ENCODE measurements at places on chromosomes 3 and 15.
A peak's percentile ranks its signal among the peaks of the same experiment; 100 is the strongest.

- no peak for DNase-seq
Observed at GRCh38 chr3:45953536-45953935, 10.3 kb downstream of the CXCR6 start.

DNA sequence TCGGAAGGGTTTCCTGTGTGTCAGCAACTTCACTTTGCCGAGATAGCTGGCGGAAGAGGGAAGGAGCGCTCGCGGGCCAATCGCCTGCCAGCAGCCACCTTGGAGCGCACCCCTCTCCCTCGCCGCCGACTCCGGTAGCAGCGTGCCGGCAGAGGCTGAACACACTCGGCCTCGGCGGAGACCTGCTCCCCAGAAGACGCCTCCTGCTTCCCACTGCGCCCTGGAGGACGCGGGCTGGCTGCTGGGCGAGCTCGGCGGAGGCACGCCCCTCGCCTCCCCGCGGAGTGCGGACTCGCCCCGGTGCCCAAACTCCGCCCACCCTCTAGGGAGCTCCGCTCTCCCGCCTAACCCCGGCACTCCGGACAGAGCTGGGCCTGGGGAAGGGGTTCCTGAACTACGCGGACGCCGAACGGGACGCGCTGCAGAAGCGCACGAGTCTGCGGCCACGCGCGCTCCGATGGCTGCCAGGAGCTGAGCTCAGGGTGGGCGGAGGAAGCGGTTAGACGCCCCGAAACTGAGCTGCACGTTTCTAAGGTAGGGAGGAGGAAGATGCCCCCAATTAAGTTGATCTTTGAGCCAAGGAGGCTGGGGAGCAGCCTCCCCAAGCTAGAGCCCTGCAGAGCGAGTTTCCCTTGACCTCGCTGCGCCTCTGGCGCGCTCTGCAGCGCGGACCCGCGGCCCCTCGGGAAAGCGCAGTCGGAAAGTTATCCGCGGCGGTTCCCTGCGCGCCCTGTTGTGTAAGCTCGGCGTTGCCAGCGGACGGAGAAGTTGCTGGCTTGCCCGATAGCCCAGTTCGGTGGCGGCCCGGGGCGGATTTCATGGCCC lies at the start of gene P2RY1:
Gene P2RY1, plus strand, starts transcription at position 356 of the 825 bp plus-strand sequence. CDS start 652 bp downstream, outside the sequence.
- DNase-seq = peak; percentile 18

DNA sequence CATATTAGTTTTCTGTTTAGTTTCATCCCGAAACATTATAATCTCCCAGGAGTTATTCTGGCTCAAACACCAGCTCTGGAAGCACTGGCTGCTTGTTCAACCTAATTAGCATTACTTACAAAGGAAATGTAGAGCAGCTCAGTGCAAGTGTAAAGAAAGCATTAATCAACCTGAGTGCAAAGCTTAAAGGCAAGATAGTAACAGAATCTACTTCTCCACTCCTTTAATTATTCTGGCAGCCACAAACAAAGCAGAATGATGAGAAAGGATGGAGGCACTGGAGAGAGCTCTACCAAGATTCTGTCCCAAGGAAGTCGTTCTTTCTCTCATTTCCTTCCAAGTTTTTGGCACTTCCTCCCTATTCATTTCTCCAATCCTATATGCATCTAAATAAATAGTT lies 1384.0 kb downstream of the ZPLD1 start:
- DNase-seq = no peak

- peak; percentile 80 for DNase-seq
Observed at GRCh38 chr3:107431246-107432012, 54.2 kb downstream of the CCDC54 start.

- DNase-seq = no peak
Observed at GRCh38 chr3:54681706-54682105, 246.2 kb downstream of the LRTM1 start.

DNA sequence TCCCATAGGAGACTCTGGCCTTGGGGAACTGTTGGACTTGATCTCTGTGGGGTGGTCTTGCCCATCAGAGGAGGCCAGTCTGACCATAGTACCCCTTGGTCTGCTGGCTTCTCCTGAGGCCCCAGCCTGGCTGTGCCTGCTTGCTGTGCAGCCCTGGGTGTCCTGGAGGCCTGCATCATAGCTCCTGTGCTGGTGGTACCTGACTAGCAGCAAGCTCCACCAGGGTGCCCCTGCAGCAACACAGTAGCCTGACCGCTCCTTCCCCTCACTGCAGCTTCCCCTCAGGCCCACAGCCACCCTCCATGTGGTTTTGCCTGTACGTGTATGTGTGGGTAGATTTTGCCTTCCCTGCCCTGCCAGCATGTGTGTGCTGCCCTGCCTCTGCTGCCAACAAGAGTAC lies 85.6 kb upstream of the TTC14 start:
- no peak for DNase-seq

DNA sequence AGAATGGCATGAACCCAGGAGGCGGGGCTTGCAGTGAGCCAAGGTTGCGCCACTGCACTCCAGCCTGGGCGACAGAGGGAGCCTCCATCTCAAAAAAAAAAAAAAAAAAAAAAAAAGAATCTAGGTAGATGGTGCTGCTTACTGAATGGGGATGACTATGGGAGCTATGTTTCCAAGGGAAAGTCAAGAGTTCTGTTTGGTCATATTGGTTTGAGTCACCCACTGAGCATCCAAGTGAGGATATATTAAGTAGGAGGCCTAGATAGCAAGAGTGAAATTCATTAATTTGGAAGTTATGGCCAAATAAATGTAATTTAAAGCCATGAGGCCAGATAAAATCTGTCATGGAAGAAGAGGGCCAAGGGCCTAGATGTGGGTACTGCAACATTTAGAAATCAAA lies 9.0 kb upstream of the UACA start:
- DNase-seq = no peak

DNA sequence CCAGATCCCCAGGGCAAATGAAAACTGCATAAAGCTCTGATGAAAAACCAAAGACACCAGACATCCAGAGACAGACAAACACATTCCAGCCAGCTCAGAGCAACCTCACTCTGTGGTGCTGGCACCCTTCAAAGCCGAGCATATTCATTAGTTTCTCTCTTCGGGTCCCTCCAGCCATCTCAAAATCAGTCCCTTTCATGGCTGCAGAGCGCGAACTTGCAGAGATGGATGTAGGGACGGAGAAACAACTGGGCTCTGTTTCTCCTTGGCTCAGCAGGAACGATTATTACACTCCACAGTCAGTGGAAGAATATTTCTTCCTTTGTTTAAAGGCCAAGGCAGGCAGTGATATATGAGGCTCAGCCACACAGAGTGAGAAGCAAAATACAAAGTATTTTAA lies 50.4 kb upstream of the SYN2 start:
- no peak for DNase-seq

- DNase-seq = no peak
Observed at GRCh38 chr15:23035964-23036566, 3.3 kb downstream of the TUBGCP5 start.

DNA sequence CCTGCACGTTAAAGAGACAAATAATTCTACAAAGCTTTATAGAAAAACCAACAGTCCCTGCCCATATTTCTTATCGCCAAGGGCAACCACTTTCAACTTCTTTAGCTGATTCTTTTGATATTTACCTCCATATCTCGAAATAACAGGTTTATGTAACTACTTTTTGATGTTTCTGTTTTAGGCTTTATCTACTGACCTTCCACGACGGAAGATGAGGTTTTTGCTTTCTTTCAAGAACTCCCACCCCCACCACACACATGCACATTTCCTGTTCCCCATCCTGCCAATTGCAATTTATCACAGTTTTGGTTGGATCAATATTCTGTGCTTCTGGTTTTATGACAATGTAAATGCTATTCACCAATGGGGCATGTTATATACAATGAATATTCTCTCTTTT lies 330.4 kb upstream of the ICE2 start:
- no peak for DNase-seq

DNA sequence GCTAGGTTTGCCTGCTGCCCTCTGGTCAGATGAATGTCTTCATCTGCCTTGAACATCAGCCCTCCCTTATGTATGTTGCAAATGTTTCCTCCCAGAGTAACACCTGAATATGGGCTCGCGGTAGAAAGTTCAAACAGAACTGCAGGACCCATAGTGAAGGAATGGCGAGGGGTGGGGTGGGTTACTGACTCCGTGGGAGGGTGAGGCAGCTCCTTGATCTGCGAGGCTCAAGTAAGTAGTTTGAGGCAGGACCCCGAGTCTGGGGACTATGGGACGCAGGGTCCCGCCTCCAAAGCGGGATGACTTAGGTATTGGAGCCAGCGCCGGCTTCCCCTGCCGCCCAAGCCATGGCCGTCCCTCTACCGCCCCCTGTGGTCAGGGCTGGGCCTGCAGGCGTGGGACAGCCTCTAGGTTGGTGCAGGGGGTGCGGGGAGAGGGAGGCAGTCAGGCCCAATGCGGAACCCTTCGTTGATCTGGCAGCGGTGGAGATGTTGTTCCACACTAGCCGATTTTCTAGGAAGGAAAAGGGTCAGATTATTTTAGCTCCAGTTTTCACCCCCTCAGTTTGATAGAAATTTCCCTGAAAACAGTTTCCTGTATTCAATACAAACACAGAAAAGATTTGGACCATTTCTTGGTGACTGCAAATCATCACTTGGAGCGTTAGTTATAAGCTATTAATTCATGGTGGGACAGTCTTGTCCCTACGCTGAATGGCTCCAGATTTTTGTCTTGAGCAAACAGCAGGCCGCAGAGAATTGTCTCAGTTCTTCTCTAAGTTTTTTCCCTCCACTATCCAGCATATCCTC lies 72.3 kb downstream of the CORO2B start:
- peak; percentile 34 for DNase-seq

DNA sequence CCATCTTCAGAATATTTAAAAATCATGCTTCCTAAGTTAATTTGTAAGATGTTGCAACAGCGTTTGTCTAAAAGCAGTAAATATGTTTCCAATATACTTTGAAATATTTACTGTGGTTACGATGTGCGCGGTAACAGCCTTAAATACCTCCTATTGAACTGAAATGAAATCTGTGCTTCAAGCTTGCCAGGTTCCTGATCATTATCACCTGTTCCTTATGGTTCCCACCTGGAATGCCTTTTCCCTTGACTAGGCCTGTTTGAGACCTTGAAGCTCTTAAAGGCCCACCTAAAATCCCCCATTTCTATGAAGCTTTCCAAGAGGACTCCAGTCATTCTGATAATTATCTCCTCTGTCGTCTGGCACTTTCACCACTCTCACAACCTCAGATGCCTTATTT lies 146.7 kb downstream of the NAALADL2 start:
- no peak for DNase-seq

DNA sequence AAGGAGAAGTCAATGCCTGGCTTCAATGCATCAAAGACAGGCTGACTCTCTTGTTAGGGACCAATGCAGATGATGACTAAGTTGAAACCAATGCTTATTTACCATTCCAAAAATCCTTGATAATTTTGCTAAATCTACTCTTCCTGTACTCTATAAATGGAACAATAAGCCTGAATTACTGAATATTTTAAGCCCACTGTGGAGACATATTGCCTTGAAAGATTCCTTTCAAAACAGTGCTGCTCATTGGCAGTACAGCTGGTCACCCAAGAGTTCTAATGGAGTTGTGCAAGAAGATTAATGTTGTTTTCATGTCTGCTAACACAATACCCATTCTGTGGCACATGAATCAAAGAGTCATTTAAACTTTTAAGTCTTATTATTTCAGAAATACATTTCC lies 181.0 kb upstream of the CBLB start:
- no peak for DNase-seq

All from anterior cingulate cortex (tissue), 58 donors.